Epithelial cell of alveolus of lung (primary cell): ENCODE measurements at places on chromosomes 5 and 9. TPM values are rescaled to one million over a fixed set of nuclear protein-coding genes. Genes with fewer than 3 reads are reported as not detected.

MACROH2A1 gene
- total RNA-seq = 170 TPM in 2 replicates

RNF180 gene
- 0.80 and 2.6 TPM in 2 replicates for total RNA-seq

IL7R gene
- total RNA-seq = 0.48 and 19.7 TPM in 2 replicates

UGT3A1 gene
- total RNA-seq = not detected in 2 replicates

SPINK13 gene
- not detected in 2 replicates for total RNA-seq

NUTM2F gene
- total RNA-seq = not detected in 2 replicates

CD72 gene
- total RNA-seq = 0.39 and 1.1 TPM in 2 replicates

NXNL2 gene
- 0.52 TPM in 1 of 2 replicates, not detected in the other for total RNA-seq

NPR2 gene
- 19.0 and 27.6 TPM in 2 replicates for total RNA-seq

TMEM215 gene
- not detected in 2 replicates for total RNA-seq

LPAR1 gene
- 49.5 and 116 TPM in 2 replicates for total RNA-seq

SLC1A3 gene
- total RNA-seq = 4.0 and 12.4 TPM in 2 replicates

DENND1A gene
- total RNA-seq = 15.3 and 22.3 TPM in 2 replicates

LCN10 gene
- not detected in 2 replicates for total RNA-seq

PLPP7 gene
- 4.5 and 5.1 TPM in 2 replicates for total RNA-seq

NOXA1 gene
- total RNA-seq = 0.26 TPM in 1 of 2 replicates, not detected in the other

DOK3 gene
- 0.91 and 1.5 TPM in 2 replicates for total RNA-seq

SLC25A2 gene
- total RNA-seq = not detected in 2 replicates

C9orf50 gene
- total RNA-seq = 0.13 TPM in 1 of 2 replicates, not detected in the other

NR2F1-AS1 gene
- total RNA-seq = 25.6 and 33.9 TPM in 2 replicates

PPP2R2B gene
- total RNA-seq = not detected in 2 replicates

C5orf58 gene
- 1.4 TPM in 1 of 2 replicates, not detected in the other for total RNA-seq

BRD9 gene
- 27.3 and 30.6 TPM in 2 replicates for total RNA-seq

TMEM252 gene
- total RNA-seq = not detected in 2 replicates

NIM1K gene
- 0.78 and 0.96 TPM in 2 replicates for total RNA-seq

KIF24 gene
- 2.1 and 2.5 TPM in 2 replicates for total RNA-seq

SPATA6L gene
- total RNA-seq = 0.26 TPM in 1 of 2 replicates, not detected in the other

TUBB4B gene
- 224 and 626 TPM in 2 replicates for total RNA-seq

PCDHA12 gene
- total RNA-seq = under 0.01 TPM in 1 of 2 replicates, not detected in the other

SEMA6A gene
- 0.78 and 3.4 TPM in 2 replicates for total RNA-seq

ANKRD33B gene
- 1.2 and 4.2 TPM in 2 replicates for total RNA-seq

SHOC1 gene
- not detected in 2 replicates for total RNA-seq

PCDHB16 gene
- 0.08 and 0.13 TPM in 2 replicates for total RNA-seq

PCDHGB3 gene
- 0.39 and 6.1 TPM in 2 replicates for total RNA-seq

GDA gene
- total RNA-seq = 1.0 and 2.2 TPM in 2 replicates

SNCAIP gene
- 2.6 and 13.6 TPM in 2 replicates for total RNA-seq

TGFBI gene
- 2,808 and 2,889 TPM in 2 replicates for total RNA-seq

PCDHGA9 gene
- 1.4 and 7.8 TPM in 2 replicates for total RNA-seq

MRPL41 gene
- total RNA-seq = 50.5 and 100 TPM in 2 replicates

BTNL8 gene
- not detected in 2 replicates for total RNA-seq

CSF2 gene
- 6.2 TPM in 1 of 2 replicates, not detected in the other for total RNA-seq

PPP3R2 gene
- not detected in 2 replicates for total RNA-seq

ADRA1B gene
- total RNA-seq = 1.1 and 2.2 TPM in 2 replicates

INSL6 gene
- total RNA-seq = not detected in 2 replicates

TRIM7 gene
- total RNA-seq = 2.5 and 3.8 TPM in 2 replicates
